NT2/D1 (cell line): ENCODE measurements at places on chromosomes 3 and 15.

DNA sequence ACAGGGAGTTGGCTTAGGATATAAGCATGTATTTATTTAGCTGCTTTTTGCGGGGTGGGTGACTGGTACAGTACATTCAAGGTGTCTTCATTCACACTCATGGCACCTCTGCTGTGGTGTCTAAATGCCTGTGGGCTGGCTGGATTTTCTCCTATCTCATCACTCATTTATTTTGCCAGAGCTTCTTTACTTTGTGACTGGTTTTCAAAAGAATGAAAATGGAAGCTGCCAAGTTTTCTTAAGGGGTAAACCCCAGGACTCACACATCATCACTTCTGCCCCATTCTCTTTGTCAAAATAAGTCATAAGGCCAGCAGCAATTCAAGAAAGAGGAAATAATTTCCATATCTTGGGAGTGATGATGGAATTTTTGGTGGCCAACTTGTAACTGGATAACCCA, 493.4 kb upstream of the ALCAM start:
- no peak for DNase-seq

DNA sequence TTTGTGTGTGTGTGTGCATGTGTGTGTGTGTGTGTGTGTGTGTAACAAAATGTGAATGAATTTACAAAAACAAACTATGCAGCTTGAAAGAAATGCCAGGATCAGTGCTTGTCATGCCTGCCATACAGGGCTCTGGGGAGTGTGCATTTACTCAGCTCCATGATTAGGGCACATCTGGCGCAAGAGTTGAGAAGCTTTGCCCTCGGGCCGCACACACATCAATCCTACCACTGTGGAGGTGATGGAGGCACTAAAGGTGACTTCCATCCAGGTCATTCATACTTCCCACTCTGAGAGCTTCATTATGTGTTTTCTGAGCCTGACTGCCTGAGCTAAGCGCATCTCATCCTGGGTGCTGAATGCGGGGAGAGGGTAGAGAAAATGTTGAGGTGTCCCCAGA, 72.0 kb upstream of the ZBED2 start:
- DNase-seq = no peak

DNA sequence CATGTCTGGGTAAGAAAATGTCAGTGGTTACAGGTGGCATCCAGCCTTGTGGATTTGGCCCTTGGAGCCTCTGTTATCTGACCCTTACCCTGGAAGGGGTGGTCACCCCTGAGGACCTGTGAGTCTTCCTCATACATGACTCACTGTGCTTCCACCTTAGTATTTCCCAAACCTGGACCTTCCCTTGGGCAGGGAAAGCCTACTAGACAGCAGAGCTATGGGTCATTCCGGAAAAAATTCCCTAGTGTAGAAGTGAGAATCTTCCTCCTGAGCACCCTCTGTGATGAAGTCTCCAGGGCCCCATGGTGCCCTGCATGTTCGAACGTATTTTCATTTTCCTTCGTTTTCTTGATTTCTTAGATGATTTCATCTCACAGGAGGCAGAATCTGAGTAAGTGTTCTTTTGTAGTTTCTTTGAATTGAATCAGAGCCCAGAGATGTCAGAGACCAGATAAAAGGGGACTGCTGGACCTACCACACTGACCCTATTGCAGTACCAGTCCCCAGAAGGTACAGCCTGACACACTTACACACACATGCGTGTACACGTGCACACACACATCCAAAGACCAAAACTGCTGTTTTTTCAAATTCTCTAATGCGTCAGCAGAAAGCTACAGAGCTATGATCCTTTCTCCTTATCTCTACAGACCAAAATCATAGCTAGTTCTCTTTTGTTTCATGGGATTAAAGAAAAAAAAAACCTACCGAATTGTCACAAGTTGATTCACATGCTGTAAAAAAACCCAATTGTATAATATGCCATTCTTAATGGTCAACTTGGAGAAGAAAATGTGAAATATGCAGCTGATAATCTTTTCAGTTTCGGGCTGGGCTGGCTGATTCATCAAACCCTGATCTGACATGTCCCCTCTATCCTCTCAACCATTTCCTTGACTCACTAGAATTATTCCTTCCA, 50.5 kb upstream of the ARHGEF3 start:
- no peak for DNase-seq

GRCh38 chr15:50218691-50219090, 36.7 kb downstream of the SLC27A2 start:
- DNase-seq = no peak

GRCh38 chr3:42936157-42936981, 30.4 kb downstream of the ZNF662 start:
- DNase-seq = no peak

DNA sequence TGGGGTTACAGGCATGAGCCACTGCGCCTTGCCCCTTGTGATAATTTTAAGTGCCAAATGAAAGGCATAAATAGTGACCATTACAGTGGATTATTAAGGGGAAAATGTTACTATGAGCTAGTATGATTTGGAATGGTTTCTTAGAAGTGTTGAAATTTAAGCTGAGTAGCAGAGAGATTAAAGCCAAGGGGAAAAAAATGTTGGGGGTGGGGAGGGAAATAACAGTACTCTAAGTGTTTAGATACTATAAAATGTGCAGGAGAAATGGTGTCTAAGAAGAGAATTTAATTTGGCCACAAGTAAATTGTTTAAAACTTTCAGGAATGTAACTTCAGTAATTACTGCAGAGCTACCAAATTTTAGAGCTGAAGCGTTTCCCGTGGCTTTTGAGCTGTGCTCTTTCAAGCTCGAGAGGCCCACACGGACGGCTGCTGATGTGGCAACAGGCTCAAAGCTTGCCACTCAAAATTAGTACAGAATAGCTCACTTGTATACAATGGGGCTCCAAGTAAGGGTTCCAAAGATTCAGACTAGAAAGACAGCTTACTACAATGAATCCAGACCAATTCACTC, 23.9 kb upstream of the SLC12A8 start:
- DNase-seq = no peak

DNA sequence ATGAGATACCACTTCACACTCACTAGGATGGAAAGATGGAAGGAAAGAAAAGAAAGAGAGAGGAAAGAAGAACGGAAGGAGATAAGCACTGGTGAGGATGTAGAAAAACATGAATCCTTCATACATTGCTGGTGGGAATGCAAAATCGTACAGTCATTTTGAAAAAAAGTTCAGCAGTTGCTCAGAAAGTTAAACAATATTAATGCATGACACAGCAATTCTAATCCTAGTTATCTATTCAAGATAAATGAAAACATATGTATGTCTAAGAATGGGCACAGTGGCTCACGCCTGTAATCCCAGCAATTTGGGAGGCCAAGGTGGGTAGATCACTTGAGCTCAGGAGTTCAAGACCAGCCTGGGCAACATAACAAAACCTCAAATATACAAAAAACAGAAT, 59.1 kb downstream of the SENP7 start:
- no peak for DNase-seq

DNA sequence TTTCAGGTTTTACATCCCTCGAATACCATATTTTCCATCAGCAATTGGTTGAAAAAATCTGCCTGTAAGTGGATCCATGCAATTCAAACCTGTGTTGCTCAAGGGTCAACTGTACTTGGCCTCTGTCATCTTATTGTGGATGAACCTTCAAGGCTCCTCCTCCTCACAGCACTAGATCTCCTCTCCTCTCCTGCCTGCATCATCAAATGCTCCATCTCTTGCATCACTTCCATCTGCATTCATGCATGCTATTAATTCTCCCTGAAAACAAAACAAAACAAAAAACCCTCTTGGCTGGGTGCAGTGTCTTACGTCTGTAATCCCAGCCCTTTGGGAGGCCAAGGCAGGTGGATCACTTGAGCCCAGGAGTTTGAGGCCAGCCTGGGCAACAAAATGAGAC, 10.1 kb downstream of the BCL2L10 start:
- no peak for DNase-seq

GRCh38 chr3:127701280-127701911, 28.6 kb downstream of the ABTB1 start:
- no peak for DNase-seq

GRCh38 chr15:69185706-69186105, 25.3 kb downstream of the GLCE start:
- DNase-seq = no peak

DNA sequence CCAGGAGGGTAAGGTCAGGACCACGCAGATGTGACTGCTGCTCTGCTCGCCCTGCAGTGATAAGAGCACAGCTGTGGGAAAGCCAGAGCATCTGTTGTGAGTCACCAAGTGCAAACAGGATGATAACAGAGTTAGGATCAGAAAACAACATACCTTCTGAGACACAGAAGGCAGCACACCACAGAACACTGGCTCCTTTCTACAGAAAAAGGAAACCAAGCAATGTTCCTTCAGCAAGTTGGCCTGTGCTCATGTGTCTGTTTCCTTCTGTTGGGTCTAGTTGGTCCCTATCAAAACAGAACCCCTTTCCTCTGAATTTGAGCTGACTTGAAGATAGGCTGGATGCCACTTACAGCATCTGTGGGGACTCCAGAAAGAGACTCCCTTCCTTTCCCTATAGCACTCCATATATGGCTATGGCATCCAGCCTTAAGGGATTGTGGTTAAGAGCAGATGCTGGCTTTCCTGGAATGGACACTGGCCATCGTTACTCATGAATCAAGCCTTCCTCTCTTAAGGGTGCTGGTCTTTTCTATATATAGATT, 440.7 kb upstream of the THBS1 start:
- no peak for DNase-seq

DNA sequence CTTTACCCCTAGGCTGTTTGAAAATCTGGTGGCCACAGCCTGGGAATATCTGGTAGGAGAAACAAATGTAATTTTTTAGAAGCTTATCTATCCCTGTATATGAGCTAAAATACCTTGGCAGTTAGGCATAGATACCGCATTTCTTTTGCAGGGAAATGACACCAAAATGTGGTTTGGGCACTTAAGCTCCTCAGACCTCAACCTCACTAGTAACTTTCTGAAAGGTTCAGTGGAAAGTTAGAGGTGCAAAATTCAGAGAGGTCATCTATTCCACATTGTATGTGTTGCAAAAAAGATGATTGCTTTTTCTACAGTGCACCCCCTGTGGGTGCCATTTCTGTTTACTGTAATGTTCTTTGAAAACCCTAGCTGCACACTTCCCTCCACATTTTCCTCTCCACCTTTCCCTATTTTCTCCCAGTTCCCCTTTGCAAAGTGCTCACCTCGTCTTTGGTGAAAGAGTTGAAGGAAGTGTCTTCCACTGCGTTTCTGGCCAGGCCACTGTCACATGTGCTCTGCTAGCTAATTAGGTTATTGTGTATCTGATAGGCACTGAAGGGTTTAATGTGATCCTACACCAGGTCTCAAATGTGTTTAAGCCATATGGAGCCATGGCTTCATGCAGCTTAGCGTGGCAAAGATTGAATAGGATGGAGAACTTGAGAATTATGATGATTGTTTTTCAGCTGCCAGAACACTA, 1.3 kb downstream of the SACM1L start:
- no peak for DNase-seq

GRCh38 chr3:55622116-55622515, 135.0 kb upstream of the WNT5A start:
- no peak for DNase-seq

- no peak for DNase-seq
These were observed 573.0 kb downstream of the TUSC7 start for GRCh38 chr3:117282566-117282965.

- DNase-seq = no peak
These were observed 10.7 kb upstream of the DNAJC13 start for GRCh38 chr3:132406587-132406986.

GRCh38 chr15:63051156-63052066, 8.9 kb downstream of the TPM1 start:
- no peak for DNase-seq

- DNase-seq = no peak
These were observed 63.3 kb downstream of the FLNB start for GRCh38 chr3:58071480-58071971.

DNA sequence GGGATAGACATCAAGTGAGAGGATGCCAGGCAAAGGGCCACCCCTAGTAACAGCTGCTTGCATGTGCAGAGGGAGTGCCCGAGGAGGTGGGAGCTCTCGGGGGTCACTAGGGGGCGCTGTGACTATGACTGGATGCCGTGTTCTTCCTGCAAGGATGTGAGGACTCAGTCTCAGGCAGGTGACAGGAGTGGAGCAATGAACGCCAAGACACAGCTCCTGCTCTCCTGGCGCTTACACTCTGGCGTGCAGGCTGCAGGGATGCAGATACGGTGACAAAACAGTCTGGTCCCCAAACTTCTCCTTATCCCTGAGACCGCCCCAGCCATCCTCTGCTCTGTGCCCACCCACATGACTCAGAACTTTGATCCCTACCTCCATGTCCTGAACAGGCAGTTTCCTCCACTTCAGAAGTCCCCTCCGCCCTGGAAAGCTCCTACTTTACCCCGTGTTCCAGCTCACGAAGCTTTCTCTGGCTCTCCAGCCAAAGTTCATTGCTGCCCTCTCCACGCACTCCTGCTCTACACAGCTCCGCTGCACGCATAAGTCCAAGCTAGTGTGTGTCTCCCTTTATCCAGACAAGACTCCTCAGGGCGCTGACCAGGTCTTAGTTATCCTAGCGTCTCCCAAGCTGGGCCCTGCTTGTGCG, 14.7 kb downstream of the RHOV start:
- no peak for DNase-seq

DNA sequence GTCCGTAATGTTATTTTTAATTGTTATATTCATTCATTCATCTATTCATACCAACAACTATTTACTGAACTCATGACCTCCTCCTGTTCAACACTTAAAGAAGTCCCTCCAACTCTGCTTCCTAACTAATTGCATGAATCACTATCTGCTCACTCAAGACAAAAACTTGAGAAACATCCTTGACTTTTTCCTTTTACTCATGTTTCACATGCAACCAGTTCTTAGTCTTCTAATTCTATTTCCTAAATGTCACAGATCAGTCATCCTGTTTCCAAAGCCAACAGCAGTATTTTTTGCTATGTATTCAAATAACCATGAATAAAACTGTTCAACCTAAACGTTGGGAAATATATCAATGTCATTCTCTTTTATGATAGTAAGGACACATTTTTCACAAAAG, 124.6 kb upstream of the GBE1 start:
- DNase-seq = no peak

DNA sequence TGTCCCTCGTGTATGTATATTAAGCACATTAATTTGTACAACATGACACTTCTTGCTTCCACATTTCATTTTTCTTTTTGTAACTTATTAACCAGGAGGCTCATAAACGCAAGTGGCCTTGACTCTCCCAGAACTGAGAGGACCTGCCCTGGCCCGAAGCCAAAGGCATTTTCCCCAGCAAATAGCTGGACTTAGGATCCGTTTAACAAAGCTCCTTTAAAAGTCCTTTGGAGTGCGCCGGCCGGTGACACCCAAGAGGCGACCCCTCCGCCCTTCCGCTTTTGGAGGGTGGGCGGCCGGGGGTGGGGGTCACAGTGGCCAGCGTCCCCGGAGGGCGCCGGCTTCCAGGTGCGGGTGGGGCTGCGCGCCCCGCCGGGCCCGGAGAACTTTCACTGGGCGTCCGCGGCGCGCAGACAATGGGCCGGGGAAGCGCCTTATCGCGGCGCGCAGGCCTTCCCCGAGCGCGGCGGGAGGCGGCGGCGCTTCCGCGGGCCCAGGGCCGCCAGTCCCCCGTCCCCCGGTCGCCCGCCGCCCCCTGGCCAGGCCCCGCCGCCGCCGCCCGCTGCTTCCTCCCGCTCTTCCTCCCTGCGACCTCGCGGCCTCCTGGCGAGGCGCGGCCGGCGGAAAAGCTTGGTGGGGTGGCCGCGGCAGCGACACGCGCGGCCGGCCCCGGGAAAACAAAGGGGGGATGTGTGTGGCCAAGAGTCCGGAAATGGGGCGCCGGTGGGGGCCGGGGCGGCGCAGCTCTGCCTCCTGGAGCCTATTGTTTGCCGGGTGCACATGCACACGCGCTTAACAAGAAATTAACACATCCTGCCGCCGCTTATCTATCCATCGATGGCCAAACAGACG, 613.4 kb downstream of the MCTP2 start:
- no peak for DNase-seq
